Gastroesophageal sphincter (tissue), 4 donors: ENCODE measurements at places on chromosomes 13 and 19. TPM values are rescaled to one million over a fixed set of nuclear protein-coding genes. Genes with fewer than 3 reads are reported as not detected.

Gene FCER2
- total RNA-seq, result 1.2 TPM

Gene PRR20D
- total RNA-seq, result not detected

Gene CD70
- 2.2 TPM for total RNA-seq

- H3K27ac ChIP-seq, result no peak overlapping the region
- no peak for ATAC-seq
- no peaks in the 10 kb centered on the region for H3K4me1 ChIP-seq
Observed at GRCh38 chr19:40560092-40560507, 16.6 kb upstream of the SHKBP1 start.

GRCh38 chr13:43170506-43170905, 147.1 kb downstream of the DNAJC15 start:
- no peaks in the 10 kb centered on the region for H3K36me3 ChIP-seq
- H3K4me1 ChIP-seq, result no peaks in the 10 kb centered on the region
- H3K27me3 ChIP-seq, result no peaks in the 10 kb centered on the region
- H3K27ac ChIP-seq, result no peak overlapping the region

GRCh38 chr19:46404055-46404752, 9.2 kb downstream of the CCDC8 start:
- no peaks in the 10 kb centered on the region for H3K4me1 ChIP-seq
- H3K36me3 ChIP-seq, result no peaks in the 10 kb centered on the region
- peak overlapping the region; percentile 43 for H3K4me3 ChIP-seq
- H3K27ac ChIP-seq, result peak overlapping the region; percentile 67
- ATAC-seq, result peak; percentile 50
- peaks cover 85% of the 10 kb centered on the region for H3K27me3 ChIP-seq
